Epithelial cell of alveolus of lung (primary cell): ENCODE measurements at places on chromosomes 5 and 9. TPM values are rescaled to one million over a fixed set of nuclear protein-coding genes. Genes with fewer than 3 reads are reported as not detected.

The COL15A1 gene
- total RNA-seq: 11.3 and 18.0 TPM in 2 replicates

The DTWD2 gene
- total RNA-seq: 3.7 and 4.2 TPM in 2 replicates

The RALGPS1 gene
- 0.32 and 1.3 TPM in 2 replicates for total RNA-seq

The HSDL2 gene
- total RNA-seq: 20.0 and 28.5 TPM in 2 replicates

The MEGF10 gene
- 0.96 and 6.3 TPM in 2 replicates for total RNA-seq

The TRIP13 gene
- 6.1 and 28.8 TPM in 2 replicates for total RNA-seq

The CRB2 gene
- not detected in 2 replicates for total RNA-seq

The OTP gene
- 0.24 TPM in 1 of 2 replicates, not detected in the other for total RNA-seq

The ST6GALNAC6 gene
- total RNA-seq: 66.2 and 92.5 TPM in 2 replicates

The GCNT4 gene
- total RNA-seq: 0.32 and 0.65 TPM in 2 replicates

The SHISAL2B gene
- total RNA-seq: 4.3 TPM in 1 of 2 replicates, not detected in the other

The SPDL1 gene
- total RNA-seq: 17.2 and 30.1 TPM in 2 replicates

The NIM1K gene
- 0.78 and 0.96 TPM in 2 replicates for total RNA-seq

The RANBP17 gene
- 4.4 and 5.1 TPM in 2 replicates for total RNA-seq

The TAF11L12 gene
- total RNA-seq: not detected in 2 replicates

The MRPL22 gene
- 39.6 and 50.0 TPM in 2 replicates for total RNA-seq

The F2R gene
- 111 and 137 TPM in 2 replicates for total RNA-seq

The GGTA1 gene
- not detected in 2 replicates for total RNA-seq

The KCTD16 gene
- 0.40 and 1.7 TPM in 2 replicates for total RNA-seq

The DMRT1 gene
- not detected in 2 replicates for total RNA-seq

The SPINK13 gene
- not detected in 2 replicates for total RNA-seq
